Cardiac ventricle fibroblast (primary cell): ENCODE measurements at places on chromosomes 3 and 15. TPM values are rescaled to one million over a fixed set of nuclear protein-coding genes. Genes with fewer than 3 reads are reported as not detected.

RLBP1 gene
- total RNA-seq, result not detected in 2 replicates

CD80 gene
- not detected in 2 replicates for total RNA-seq

RAB6B gene
- total RNA-seq, result 0.29 and 1.7 TPM in 2 replicates

FEZF2 gene
- total RNA-seq, result not detected in 2 replicates

ERICH6 gene
- total RNA-seq, result not detected in 2 replicates

RTP4 gene
- 1.6 and 3.0 TPM in 2 replicates for total RNA-seq

POPDC2 gene
- 3.8 TPM in 1 of 2 replicates, not detected in the other for total RNA-seq

CCDC33 gene
- total RNA-seq, result not detected in 2 replicates

ALDH1A2 gene
- 34.0 and 45.0 TPM in 2 replicates for total RNA-seq

SYNPR gene
- not detected in 2 replicates for total RNA-seq

GPR62 gene
- 0.12 TPM in 1 of 2 replicates, not detected in the other for total RNA-seq

OR5K2 gene
- not detected in 2 replicates for total RNA-seq

P4HTM gene
- total RNA-seq, result 23.0 and 27.6 TPM in 2 replicates

MUC20 gene
- total RNA-seq, result 0.69 and 3.7 TPM in 2 replicates

LXN gene
- 71.8 and 72.4 TPM in 2 replicates for total RNA-seq

ISLR2 gene
- total RNA-seq, result not detected in 2 replicates

GOLGA8M gene
- 0.34 and 1.2 TPM in 2 replicates for total RNA-seq

PP2D1 gene
- total RNA-seq, result not detected in 2 replicates

OR4F15 gene
- total RNA-seq, result not detected in 2 replicates

P2RY12 gene
- 0.64 and 1.4 TPM in 2 replicates for total RNA-seq

CATSPER2 gene
- total RNA-seq, result 0.19 TPM in 1 of 2 replicates, not detected in the other

SNTN gene
- total RNA-seq, result not detected in 2 replicates

MASP1 gene
- total RNA-seq, result 0.15 and 1.4 TPM in 2 replicates

SLC7A14 gene
- total RNA-seq, result 0.06 and 0.20 TPM in 2 replicates

ZSCAN29 gene
- total RNA-seq, result 12.4 and 18.7 TPM in 2 replicates

NECTIN3 gene
- 24.8 and 38.3 TPM in 2 replicates for total RNA-seq

TP63 gene
- total RNA-seq, result 0.37 and 0.59 TPM in 2 replicates

BTD gene
- total RNA-seq, result 25.8 and 29.4 TPM in 2 replicates

PLCB2 gene
- 0.10 and 0.25 TPM in 2 replicates for total RNA-seq

SERINC4 gene
- total RNA-seq, result not detected in 2 replicates

THRB gene
- total RNA-seq, result 8.2 and 9.8 TPM in 2 replicates

STAC gene
- 0.05 TPM in 1 of 2 replicates, not detected in the other for total RNA-seq

GUCA1C gene
- total RNA-seq, result not detected in 2 replicates

ACOX2 gene
- 21.7 and 24.2 TPM in 2 replicates for total RNA-seq

ZNF717 gene
- 8.1 and 12.0 TPM in 2 replicates for total RNA-seq

ANKRD34C gene
- total RNA-seq, result not detected in 2 replicates

SORD gene
- total RNA-seq, result 9.6 and 11.3 TPM in 2 replicates

MESP2 gene
- total RNA-seq, result 0.98 and 1.3 TPM in 2 replicates

ZBTB47 gene
- 20.2 and 27.4 TPM in 2 replicates for total RNA-seq

TRPC1 gene
- 12.5 and 14.2 TPM in 2 replicates for total RNA-seq

MAP1A gene
- 22.8 and 24.6 TPM in 2 replicates for total RNA-seq
